ENCODE measurements at places on chromosomes 11 and 22.

GRCh38 chr22:42884616-42885375 lies 27.7 kb upstream of the ARFGAP3 start:
- H3K4me3 ChIP-seq = no peak overlapping the region
- no peak for DNase-seq
- H3K36me3 ChIP-seq = peaks cover 9% of the 10 kb centered on the region
- no peaks in the 10 kb centered on the region for H3K27me3 ChIP-seq
- no peak overlapping the region for H3K27ac ChIP-seq

- no peak overlapping the region for H3K4me3 ChIP-seq
- DNase-seq = no peak
- H3K27me3 ChIP-seq = no peaks in the 10 kb centered on the region
- no peak overlapping the region for H3K27ac ChIP-seq
- H3K4me1 ChIP-seq = no peaks in the 10 kb centered on the region
These were observed 9.3 kb downstream of the SMTN start for GRCh38 chr22:31090217-31091085.

- no peak overlapping the region for H3K27ac ChIP-seq
- no peaks in the 10 kb centered on the region for H3K36me3 ChIP-seq
- no peaks in the 10 kb centered on the region for H3K4me1 ChIP-seq
- H3K4me3 ChIP-seq = no peak overlapping the region
- DNase-seq = peak; percentile 38
These were observed 60.5 kb downstream of the OSBP2 start for GRCh38 chr22:30754971-30755758.

GRCh38 chr11:134250675-134251074 lies 2.5 kb downstream of the THYN1 start:
- no peak for DNase-seq
- H3K27me3 ChIP-seq = no peaks in the 10 kb centered on the region
- H3K27ac ChIP-seq = no peak overlapping the region
- H3K4me1 ChIP-seq = peaks cover 31% of the 10 kb centered on the region
- no peak overlapping the region for H3K4me3 ChIP-seq

DNA sequence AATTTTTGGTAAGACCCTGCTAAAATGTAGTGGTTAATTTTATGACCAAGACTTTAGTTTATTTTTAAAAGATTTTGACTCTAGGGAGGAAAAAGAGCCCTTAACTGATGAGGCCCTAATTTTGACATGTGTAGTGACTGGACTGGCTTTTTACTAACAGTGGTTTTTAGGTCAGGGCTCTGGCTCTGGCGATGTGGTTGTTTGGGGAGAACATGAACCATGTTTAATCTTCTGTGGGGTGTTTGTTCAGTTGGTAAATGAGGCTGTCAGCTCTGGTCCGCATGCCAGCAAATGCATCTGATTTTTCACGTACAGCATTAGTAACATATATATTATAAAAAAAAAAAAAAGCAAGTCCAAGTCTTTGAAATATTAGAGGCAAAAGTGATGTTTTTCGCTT lies 104.3 kb downstream of the EXT2 start:
- no peak overlapping the region for H3K4me3 ChIP-seq
- no peak overlapping the region for H3K27ac ChIP-seq
- H3K4me1 ChIP-seq = no peaks in the 10 kb centered on the region
- DNase-seq = no peak

GRCh38 chr11:81301166-81301830 lies 1432.4 kb downstream of the FAM181B start:
- no peaks in the 10 kb centered on the region for H3K36me3 ChIP-seq
- H3K4me1 ChIP-seq = no peaks in the 10 kb centered on the region
- no peak for DNase-seq

GRCh38 chr22:36734171-36735058 lies 30.9 kb upstream of the CACNG2 start:
- H3K4me1 ChIP-seq = no peaks in the 10 kb centered on the region
- DNase-seq = no peak
- peaks cover 15% of the 10 kb centered on the region for H3K27me3 ChIP-seq

GRCh38 chr11:110883256-110883655 lies 171.0 kb upstream of the ARHGAP20 start:
- H3K27me3 ChIP-seq = no peaks in the 10 kb centered on the region
- H3K36me3 ChIP-seq = no peaks in the 10 kb centered on the region
- DNase-seq = no peak
- no peak overlapping the region for H3K27ac ChIP-seq

- no peak overlapping the region for H3K27ac ChIP-seq
- no peaks in the 10 kb centered on the region for H3K36me3 ChIP-seq
- H3K4me3 ChIP-seq = no peak overlapping the region
- H3K27me3 ChIP-seq = no peaks in the 10 kb centered on the region
- H3K4me1 ChIP-seq = no peaks in the 10 kb centered on the region
These were observed 123.7 kb downstream of the KCNQ1OT1 start for GRCh38 chr11:2576111-2576510.

DNA sequence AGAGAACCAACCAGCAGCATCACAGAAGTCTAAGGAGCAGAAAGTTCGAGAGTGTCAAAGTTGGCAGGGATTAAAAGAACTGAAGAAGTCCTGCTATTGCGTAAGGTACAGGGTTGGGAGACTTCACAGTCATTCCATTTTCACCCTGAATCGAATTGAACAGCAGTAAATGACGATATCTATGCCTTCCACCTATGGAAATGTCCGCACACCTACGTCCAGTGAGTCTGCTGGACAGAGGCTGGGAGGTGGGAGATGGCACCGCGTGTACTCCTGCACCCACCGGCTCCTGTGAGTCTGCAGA lies 116.7 kb downstream of the MICAL3 start:
- no peaks in the 10 kb centered on the region for H3K27me3 ChIP-seq
- peaks cover 2% of the 10 kb centered on the region for H3K4me1 ChIP-seq
- H3K4me3 ChIP-seq = no peak overlapping the region
- no peak overlapping the region for H3K27ac ChIP-seq
- H3K36me3 ChIP-seq = peaks cover 2% of the 10 kb centered on the region

- DNase-seq = no peak
- H3K4me3 ChIP-seq = no peak overlapping the region
- no peaks in the 10 kb centered on the region for H3K36me3 ChIP-seq
- H3K27ac ChIP-seq = no peak overlapping the region
- H3K27me3 ChIP-seq = peaks cover 52% of the 10 kb centered on the region
- H3K4me1 ChIP-seq = peaks cover 5% of the 10 kb centered on the region
These were observed 58.2 kb downstream of the ZNF280B start for GRCh38 chr22:22450343-22450839.

DNA sequence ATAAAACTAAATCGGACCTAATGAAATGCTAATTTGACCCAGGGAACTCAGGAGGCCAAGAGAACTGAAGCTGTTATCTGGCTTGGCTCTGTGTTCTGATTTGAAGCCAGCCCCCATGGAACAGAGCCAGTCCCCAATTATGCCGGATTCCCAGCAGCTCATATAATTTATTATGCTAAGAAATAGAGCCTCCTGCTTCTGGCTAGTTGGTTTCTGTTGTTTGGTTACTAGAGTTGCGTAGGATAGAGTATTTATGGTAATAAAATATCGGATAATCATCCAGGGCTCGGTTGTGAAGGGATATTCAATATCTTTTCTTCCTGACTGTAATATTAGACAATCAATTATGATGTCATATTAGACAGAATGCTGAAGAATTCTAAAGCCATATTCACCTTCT lies 120.4 kb upstream of the TTC12 start:
- no peak overlapping the region for H3K27ac ChIP-seq
- no peak overlapping the region for H3K4me3 ChIP-seq
- DNase-seq = no peak

DNA sequence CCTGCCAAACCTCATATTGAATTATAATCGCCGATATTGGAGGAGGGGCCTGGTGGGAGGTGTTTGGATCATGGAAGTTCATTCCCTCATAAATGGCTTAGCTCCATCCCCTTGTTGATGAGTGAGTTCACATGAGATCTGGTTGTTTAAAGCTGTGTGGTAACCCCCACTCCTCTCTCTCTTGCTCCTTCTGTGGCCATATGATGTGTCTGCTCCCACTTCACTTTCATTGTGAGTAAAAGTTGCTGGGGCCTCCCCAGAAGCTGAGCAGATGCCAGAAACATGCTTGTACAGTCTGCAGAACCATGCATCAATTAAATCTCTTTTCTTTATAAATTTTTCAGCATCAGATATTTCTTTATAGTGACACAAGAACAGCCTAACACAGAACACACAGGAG lies 929.0 kb upstream of the FAT3 start:
- no peak for DNase-seq
- no peaks in the 10 kb centered on the region for H3K36me3 ChIP-seq
- no peak overlapping the region for H3K4me3 ChIP-seq
- no peak overlapping the region for H3K27ac ChIP-seq
- no peaks in the 10 kb centered on the region for H3K4me1 ChIP-seq

DNA sequence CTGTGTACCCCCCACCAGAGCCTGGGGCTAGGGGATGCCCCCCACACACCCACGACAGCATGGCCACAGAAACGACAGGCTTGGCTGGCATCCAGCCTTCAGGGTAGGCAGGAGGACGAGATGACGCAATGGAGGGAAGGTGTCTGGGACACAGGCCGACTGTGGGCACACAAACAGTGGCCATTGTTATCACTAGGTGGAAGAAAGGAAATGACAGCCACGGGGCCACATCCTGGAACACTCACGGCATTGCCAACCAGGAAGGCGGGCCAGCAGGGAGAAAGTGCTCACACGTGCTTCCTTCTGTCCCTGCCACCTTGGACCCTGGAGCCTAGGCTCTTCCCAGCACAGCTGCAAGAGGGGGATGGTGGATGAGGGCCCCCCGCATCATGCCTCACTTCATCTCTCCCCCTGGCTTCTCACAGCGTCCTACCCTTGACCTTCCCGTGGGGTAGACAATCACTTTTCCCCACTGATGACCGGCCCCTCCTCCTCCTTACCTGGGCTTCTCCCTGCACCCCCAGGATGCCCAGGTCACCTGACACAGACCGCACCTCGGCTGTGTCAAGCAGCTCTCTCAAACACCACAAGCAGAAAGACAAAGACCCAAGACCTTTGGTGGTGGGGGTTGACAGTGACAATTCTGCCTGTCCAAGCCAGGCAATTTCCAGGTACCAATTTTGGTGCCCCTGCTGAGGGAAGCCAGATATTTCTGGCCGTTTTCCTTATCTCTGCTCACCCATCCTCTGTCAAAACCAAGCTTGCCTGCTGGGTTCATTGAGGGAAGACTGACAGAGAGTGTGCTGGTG lies 8.6 kb downstream of the PLA2G6 start:
- H3K4me3 ChIP-seq = peak overlapping the region; percentile 33
- H3K4me1 ChIP-seq = peaks cover 42% of the 10 kb centered on the region
- no peaks in the 10 kb centered on the region for H3K27me3 ChIP-seq
- H3K36me3 ChIP-seq = no peaks in the 10 kb centered on the region
- peak overlapping the region; percentile 85 for H3K27ac ChIP-seq

DNA sequence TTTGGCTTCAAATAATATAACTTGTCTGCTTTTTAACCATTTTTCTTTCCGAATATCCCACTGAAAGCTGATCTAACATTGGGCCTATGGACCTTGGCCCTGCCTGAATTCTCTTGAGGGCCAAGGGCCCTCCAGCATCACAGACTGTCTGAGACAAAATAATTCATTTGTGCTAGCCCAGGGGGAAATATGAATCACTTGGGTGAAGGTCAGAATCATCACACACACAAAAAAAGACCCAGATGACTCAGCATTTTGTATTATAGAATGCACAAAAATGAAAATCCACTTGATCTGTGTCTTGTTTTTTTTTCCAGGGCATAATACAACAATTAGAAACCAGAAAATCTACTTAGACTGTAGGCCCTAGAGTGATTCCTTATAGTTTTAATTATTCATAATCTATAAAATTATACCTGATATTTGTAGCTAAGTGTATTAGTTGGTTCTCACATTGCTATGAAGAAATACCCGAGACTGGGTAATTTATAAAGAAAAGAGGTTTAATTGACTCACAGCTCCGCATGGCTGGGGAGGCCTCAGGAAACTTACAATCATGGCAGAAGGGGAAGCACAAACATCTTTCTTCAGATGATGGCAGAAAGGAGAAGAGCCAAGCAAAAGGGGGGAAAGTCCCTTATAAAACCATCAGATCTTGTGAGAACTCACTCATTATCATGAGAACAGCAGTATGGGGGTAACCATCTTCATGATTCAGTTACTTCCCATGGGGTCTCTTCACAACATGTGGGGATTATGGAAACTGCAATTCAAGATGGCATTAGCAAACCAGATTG lies 15.6 kb upstream of the RDX start:
- peaks cover 1% of the 10 kb centered on the region for H3K4me1 ChIP-seq
- no peak overlapping the region for H3K4me3 ChIP-seq
- no peak overlapping the region for H3K27ac ChIP-seq
- peaks cover 8% of the 10 kb centered on the region for H3K27me3 ChIP-seq

- H3K27me3 ChIP-seq = no peaks in the 10 kb centered on the region
- H3K4me3 ChIP-seq = no peak overlapping the region
- no peak overlapping the region for H3K27ac ChIP-seq
- DNase-seq = peak; percentile 76
- H3K36me3 ChIP-seq = no peaks in the 10 kb centered on the region
- no peaks in the 10 kb centered on the region for H3K4me1 ChIP-seq
These were observed 95.5 kb upstream of the PARVA start for GRCh38 chr11:12281571-12282478.

DNA sequence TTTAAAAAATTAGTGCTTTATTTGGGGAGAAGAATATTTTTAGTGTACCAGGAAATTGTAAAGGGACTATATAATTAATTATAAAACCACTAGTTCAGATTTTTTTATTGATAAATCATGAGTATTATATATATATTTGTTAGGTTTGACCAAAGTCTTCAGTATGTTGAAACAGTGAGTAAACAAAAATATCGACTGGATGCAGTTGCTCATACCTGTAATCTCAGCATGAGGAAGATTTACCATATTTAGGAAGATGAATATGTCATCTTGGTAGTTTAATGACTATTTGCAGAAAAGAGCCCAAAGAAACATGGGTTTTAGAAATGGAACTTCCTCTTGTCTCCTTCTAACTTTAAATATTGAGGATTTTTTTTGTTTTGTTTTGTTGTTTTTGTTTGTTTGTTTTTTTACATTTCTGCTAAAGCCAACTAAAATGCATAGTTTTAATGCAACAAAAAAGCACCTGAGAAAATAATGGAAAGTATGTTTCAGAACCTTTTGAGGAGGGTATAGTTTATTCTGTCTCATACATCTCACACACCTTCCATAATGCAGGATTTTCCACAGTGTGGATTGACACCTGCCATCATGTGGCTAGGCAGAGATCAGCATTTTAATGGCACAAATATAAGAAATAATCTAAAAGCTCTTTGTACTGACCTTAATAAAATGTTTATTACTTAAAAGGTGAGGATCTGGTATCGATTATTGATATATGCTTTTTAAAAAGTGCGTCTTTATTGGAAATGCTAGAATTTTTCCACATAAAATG lies 114.3 kb downstream of the ARHGAP42 start:
- no peaks in the 10 kb centered on the region for H3K27me3 ChIP-seq
- no peak for DNase-seq
- H3K36me3 ChIP-seq = no peaks in the 10 kb centered on the region
- no peak overlapping the region for H3K4me3 ChIP-seq
